ENCODE measurements at places on chromosomes 7 and 10.

- no peak for DNase-seq
These were observed 303.3 kb downstream of the GPR37 start for GRCh38 chr7:124462249-124462648.

- DNase-seq, result no peak
These were observed 96.4 kb downstream of the PRKG1 start for GRCh38 chr10:51170518-51171245.

DNA sequence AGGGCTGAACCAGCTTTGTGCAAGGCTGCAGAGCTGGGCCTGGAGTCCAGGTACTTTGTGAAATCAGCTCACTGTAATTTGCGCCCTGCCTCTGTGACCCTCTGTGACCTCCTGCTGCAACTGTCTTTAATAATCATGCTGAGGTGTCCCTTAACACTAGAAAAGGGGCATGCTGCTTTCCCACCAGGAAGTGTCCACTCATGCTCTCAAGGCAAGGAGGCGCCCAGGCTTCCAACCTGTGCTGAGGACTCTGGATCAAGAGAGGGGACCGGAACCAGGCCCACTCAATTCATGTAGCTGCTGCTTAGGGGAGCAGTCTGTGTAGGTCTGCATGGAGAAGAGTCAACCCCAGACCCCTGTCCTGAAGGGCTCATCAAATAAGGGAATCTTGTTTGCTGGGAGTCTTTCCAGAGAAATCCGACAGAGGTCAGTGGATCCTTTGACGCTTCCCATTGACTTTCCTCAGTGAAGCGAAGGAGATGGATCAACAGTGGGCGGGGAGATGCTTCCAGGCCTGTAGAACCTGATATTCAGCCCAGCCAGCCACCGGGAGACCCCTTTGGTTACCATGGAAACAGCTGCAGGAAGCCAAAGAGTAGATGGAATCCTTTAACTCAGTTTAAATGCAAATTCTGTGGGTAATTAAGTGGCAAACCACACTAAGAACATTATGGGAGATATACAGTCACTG lies 945.9 kb downstream of the GRID1 start:
- no peak for DNase-seq

- peak; percentile 41 for DNase-seq
These were observed 179.8 kb upstream of the CSTF2T start for GRCh38 chr10:51879238-51879637.

DNA sequence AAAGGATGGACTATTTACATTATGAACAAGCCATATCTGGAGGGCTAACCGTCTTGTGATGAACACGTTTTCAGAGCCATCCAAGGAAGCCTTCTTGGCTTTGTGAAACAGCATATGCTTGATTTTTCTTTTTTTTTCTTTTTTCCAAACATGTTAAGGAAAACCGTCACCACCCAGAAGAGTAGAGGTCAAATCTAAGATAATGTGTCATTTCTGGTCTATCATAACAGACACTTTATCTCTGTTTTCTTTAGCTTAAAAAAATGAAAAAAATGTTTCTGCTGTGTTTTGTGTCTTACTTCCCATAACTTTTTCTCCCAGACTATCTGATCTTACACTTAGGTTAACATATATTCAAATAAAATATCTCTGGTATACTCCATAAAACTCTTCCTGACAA lies 76.1 kb upstream of the DGKB start:
- no peak for DNase-seq

GRCh38 chr7:111953611-111954010 lies 252.6 kb downstream of the DOCK4 start:
- DNase-seq, result no peak
